ENCODE measurements at places on chromosomes 13 and 19.

- H3K36me3 ChIP-seq, result peaks cover 10% of the 10 kb centered on the region
- no peak for DNase-seq
- H3K27me3 ChIP-seq, result peaks cover 44% of the 10 kb centered on the region
Measured at GRCh38 chr19:18593367-18594095, 4.9 kb downstream of the REX1BD start.

DNA sequence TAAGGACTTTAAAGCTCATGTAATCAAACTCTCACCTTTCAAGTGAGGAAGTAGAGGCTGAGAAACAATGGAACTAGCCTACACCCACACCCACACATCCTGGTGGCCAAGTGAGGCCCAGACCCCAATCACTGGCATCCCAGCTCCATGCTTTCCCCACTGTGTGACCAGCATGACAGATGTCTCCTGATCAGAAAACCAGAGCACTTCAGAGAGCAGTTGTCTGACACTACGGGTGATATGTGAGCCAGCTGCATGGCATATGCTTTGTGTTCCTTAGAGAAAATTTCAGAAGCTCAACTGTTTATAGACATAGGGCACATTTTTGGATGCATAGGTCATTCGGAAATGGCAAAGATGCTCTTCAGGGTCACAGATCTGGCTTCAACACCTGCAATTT, 315.2 kb downstream of the NDFIP2 start:
- H3K4me1 ChIP-seq, result no peaks in the 10 kb centered on the region
- no peaks in the 10 kb centered on the region for H3K27me3 ChIP-seq
- DNase-seq, result no peak
- H3K4me3 ChIP-seq, result no peak overlapping the region
- no peak overlapping the region for H3K27ac ChIP-seq

DNA sequence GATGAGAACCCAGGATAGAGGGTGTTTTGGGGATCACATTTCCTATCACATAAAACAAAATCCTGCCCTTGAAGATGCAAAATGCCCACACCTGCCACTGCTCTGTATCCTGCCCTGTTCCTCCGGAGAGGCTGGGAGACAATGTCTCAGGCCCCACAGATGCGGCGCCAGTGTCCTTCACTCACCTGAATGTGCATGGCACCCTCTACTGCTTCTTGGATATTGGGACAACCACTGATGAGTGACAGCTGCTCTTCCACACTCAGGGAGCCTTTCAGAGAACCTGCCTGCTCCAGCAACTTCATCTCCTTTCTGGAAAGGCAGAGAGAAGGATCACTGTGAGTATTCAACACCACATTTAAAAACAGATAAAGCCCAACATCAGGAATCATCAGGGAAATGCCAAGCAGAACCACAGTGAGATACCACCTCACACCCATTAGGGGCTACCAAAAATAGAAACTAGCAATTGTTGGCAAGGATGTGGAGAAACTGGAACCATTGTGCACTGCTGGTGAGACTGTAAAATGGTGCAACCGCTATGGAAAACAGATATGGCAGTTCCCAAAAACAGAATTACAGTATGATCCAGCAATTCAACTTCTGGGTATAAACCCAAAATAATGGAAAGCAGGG, 36.4 kb downstream of the CRYL1 start:
- no peak overlapping the region for H3K4me3 ChIP-seq
- H3K36me3 ChIP-seq, result peaks cover 17% of the 10 kb centered on the region
- no peak overlapping the region for H3K27ac ChIP-seq
- H3K27me3 ChIP-seq, result no peaks in the 10 kb centered on the region
- DNase-seq, result no peak
- no peaks in the 10 kb centered on the region for H3K4me1 ChIP-seq

DNA sequence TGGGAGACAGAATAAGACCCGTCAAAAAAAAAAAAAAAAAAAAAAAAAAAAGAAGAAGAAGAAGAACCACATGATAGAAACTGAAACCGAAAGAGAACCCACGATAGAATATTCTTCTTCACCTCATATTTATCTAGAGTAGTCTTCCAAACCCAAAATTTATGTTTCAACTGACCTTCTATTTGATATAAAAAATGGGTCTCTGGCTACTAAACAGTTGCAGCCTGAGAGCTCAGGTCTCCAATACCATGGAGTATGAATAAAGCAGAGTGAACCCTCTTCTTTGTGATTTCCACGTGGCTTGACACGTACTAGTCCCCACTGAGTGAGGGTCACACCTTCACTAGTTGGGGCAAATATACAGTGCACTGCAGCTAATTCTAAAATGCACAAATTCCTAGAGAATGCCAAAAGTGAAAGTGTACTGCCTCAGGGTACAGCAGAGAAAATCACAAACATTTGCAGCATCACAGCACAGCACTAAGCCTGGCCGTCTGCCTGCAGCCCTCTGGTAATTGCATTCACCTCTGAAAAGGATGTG, 30.8 kb upstream of the RFC3 start:
- H3K27ac ChIP-seq, result no peak overlapping the region
- H3K4me1 ChIP-seq, result no peaks in the 10 kb centered on the region
- no peak overlapping the region for H3K4me3 ChIP-seq
- peak; percentile 4 for DNase-seq
- no peaks in the 10 kb centered on the region for H3K27me3 ChIP-seq
- H3K36me3 ChIP-seq, result no peaks in the 10 kb centered on the region

GRCh38 chr19:14310055-14310454, 71.2 kb upstream of the ADGRE5 start:
- no peaks in the 10 kb centered on the region for H3K27me3 ChIP-seq
- no peak overlapping the region for H3K4me3 ChIP-seq
- no peak for DNase-seq
- H3K4me1 ChIP-seq, result no peaks in the 10 kb centered on the region
- H3K27ac ChIP-seq, result no peak overlapping the region
- H3K36me3 ChIP-seq, result no peaks in the 10 kb centered on the region

DNA sequence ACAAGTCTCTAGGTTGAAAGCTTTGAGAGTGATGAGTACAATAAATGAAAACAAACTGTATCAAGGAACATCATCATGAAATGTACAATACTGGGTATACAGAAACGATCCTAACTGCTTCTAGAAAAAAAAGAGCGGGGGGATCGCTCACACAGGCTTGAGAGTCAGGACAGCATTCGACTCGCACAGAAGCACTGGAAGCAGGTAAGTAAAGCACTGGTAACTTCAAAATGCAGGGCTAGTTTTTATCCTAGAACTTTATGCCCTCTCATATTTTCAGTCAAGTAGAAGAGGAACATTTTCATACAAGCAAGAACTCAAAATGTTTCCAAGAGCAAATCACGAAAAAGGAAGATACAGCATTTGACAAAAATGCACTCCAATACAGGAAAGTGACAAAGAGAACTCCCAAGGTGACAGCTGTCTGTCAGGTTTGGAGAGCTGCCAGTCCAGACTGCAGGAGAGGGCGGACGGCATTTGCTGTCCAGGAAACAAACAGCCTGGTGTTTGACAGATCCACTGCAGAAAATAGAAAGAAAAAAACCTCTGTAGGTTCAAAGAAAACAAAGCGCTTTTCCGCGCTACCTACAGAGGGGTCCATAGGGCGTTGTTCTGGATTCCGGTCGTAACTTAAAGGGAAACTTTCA, 58.2 kb upstream of the XPO4 start:
- no peak overlapping the region for H3K4me3 ChIP-seq
- no peaks in the 10 kb centered on the region for H3K4me1 ChIP-seq
- no peak for DNase-seq
- H3K27ac ChIP-seq, result no peak overlapping the region

DNA sequence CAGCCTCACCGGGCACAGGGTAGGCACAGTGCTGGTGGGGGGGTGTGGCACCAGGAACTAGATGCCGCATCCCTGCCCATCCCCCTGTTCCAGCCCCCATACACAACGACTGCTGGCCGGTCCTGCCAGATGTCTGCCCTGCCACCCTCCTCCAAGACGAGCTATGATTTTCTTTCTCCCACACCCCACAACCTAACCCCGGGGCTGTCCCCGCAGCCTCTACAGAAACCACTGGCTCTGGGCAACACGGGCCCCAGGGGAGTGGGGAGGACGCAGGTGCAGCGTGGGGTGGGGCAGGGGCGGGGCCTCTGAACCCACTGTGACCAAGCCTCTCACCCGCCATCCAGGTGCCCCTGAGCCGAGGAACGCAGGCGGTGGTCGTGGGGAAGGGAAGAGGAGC, 15.5 kb downstream of the PGLS start:
- H3K4me1 ChIP-seq, result no peaks in the 10 kb centered on the region
- H3K36me3 ChIP-seq, result no peaks in the 10 kb centered on the region
- no peaks in the 10 kb centered on the region for H3K27me3 ChIP-seq
- no peak overlapping the region for H3K4me3 ChIP-seq
- no peak for DNase-seq

GRCh38 chr13:80469853-80470381, 129.0 kb upstream of the SPRY2 start:
- H3K27me3 ChIP-seq, result no peaks in the 10 kb centered on the region
- H3K36me3 ChIP-seq, result no peaks in the 10 kb centered on the region
- H3K4me1 ChIP-seq, result peaks cover 3% of the 10 kb centered on the region
- no peak overlapping the region for H3K27ac ChIP-seq
- no peak overlapping the region for H3K4me3 ChIP-seq

- H3K27me3 ChIP-seq, result no peaks in the 10 kb centered on the region
- no peak overlapping the region for H3K27ac ChIP-seq
- H3K36me3 ChIP-seq, result peaks cover 50% of the 10 kb centered on the region
Measured at GRCh38 chr19:6413721-6414643, 10.6 kb downstream of the KHSRP start.

GRCh38 chr13:102466610-102467190, 64.9 kb upstream of the FGF14 start:
- H3K27ac ChIP-seq, result no peak overlapping the region
- no peaks in the 10 kb centered on the region for H3K36me3 ChIP-seq
- no peak overlapping the region for H3K4me3 ChIP-seq
- no peak for DNase-seq
- H3K4me1 ChIP-seq, result no peaks in the 10 kb centered on the region
- H3K27me3 ChIP-seq, result no peaks in the 10 kb centered on the region

Measured in large intestine (tissue), 12 donors.